Heart right ventricle (tissue), 16 donors: ENCODE measurements at places on chromosomes 1 and 21.

- H3K4me1 ChIP-seq: peaks cover 61% of the 10 kb centered on the region
- no peak overlapping the region for H3K27ac ChIP-seq
- DNase-seq: no peak
- H3K36me3 ChIP-seq: peaks cover 72% of the 10 kb centered on the region
- no peaks in the 10 kb centered on the region for H3K27me3 ChIP-seq
Observed at GRCh38 chr1:228216371-228217320, 8.8 kb downstream of the OBSCN start.

GRCh38 chr21:32955311-32956060, 70.2 kb upstream of the OLIG2 start:
- no peak for DNase-seq
- no peaks in the 10 kb centered on the region for H3K36me3 ChIP-seq
- peaks cover 67% of the 10 kb centered on the region for H3K27me3 ChIP-seq
- no peaks in the 10 kb centered on the region for H3K4me1 ChIP-seq

DNA sequence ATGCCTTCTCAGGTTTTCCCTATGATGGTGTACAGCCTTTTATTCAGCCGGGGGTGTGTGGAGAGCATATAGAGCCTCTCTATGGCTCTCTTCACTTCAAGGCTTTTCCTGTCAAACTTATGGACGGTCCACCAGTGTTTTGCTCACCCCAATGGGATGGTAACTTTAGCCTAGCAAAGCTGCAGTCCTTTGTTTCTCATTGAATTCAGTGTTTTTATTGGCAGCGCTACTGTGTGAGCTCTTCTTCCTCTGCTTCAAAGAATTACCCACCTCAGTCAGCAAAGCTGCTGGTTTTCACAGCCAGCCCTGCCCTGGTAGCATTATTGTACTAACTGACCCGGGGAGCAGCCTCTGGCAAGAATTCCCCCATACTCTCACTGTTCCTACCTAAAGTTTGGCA, 145.3 kb upstream of the RRP15 start:
- H3K4me3 ChIP-seq: no peak overlapping the region
- H3K27me3 ChIP-seq: no peaks in the 10 kb centered on the region
- no peak overlapping the region for H3K27ac ChIP-seq
- H3K36me3 ChIP-seq: no peaks in the 10 kb centered on the region
- no peaks in the 10 kb centered on the region for H3K4me1 ChIP-seq
- DNase-seq: no peak

GRCh38 chr1:235974616-235975015, 90.3 kb downstream of the NID1 start:
- no peak for DNase-seq
- peaks cover 15% of the 10 kb centered on the region for H3K36me3 ChIP-seq
- peaks cover 23% of the 10 kb centered on the region for H3K4me1 ChIP-seq
- no peak overlapping the region for H3K27ac ChIP-seq
- no peaks in the 10 kb centered on the region for H3K27me3 ChIP-seq

GRCh38 chr1:67890857-67891256, 57.6 kb upstream of the GNG12 start:
- no peak for DNase-seq
- H3K27me3 ChIP-seq: no peaks in the 10 kb centered on the region

DNA sequence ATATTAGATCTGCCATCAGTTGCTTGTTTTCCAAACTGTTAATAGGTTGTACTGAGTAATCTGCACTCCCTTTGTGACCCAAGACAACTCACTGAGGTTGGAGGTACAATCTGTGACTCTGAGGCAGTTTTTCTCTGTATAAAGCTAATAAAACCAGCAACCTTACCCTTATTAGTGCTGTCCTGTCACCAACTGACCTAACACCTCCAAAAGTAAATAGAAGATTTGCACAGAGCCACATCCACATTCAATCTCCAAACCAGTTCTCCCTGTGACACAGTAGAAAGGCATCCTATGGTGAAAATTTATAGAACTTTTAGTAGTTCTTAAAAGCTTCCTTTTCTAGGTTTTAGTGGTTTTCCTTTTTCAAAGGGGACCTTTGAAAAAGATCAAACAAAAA, 140.4 kb upstream of the ADGRL2 start:
- H3K27me3 ChIP-seq: no peaks in the 10 kb centered on the region
- no peak overlapping the region for H3K27ac ChIP-seq
- H3K4me1 ChIP-seq: no peaks in the 10 kb centered on the region

DNA sequence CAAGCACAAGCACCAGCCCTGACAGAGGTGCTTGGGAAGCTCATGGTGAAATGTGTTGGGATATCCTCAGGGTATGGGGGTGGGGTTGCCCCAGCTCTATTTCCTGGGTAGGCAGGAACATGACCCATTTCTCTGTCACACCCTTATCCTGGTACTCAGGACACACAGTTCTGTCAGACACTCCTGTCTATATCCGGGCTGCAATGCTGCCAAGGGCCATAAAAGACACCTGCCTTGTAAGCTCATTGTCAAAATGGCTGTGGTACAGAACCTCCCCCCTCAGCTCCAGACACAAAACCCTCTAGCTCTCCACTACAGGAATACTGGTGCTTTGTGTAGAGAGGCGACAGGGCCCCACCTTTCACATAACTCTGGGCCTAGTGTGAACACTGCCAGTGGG, 636.7 kb downstream of the PLA2G4A start:
- no peaks in the 10 kb centered on the region for H3K36me3 ChIP-seq
- DNase-seq: no peak
- H3K4me1 ChIP-seq: no peaks in the 10 kb centered on the region
- no peak overlapping the region for H3K27ac ChIP-seq

GRCh38 chr1:11645670-11646265, 8.5 kb downstream of the FBXO2 start:
- peaks cover 16% of the 10 kb centered on the region for H3K4me1 ChIP-seq
- peaks cover 53% of the 10 kb centered on the region for H3K27me3 ChIP-seq
- no peak overlapping the region for H3K4me3 ChIP-seq
- no peaks in the 10 kb centered on the region for H3K36me3 ChIP-seq

DNA sequence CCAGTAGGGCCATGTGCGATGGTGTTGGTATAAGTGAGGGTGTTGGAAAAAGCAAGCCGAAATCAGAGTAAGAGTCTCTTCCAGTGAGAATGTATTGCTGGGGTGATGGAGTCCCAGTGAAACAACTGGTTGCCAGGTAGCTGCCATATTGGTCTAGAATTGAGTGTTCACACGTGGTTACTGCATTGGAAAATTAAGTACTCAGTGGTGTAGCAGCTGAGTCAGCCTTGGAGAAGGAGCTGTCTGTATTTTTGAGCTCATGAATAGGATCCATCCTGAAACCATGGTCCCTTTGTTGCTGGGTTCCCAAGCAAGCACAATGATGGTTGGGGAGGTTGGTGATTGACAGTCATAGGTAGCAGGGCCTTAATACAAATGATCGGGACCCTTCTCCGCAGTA, 235.3 kb downstream of the DYRK1A start:
- no peak overlapping the region for H3K4me3 ChIP-seq
- no peaks in the 10 kb centered on the region for H3K4me1 ChIP-seq
- H3K27me3 ChIP-seq: no peaks in the 10 kb centered on the region

- no peaks in the 10 kb centered on the region for H3K27me3 ChIP-seq
- no peaks in the 10 kb centered on the region for H3K36me3 ChIP-seq
- peak overlapping the region; percentile 79 for H3K4me3 ChIP-seq
- peak overlapping the region; percentile 96 for H3K27ac ChIP-seq
Observed at GRCh38 chr1:180912211-180912800, 391 bp upstream of the KIAA1614 start.

DNA sequence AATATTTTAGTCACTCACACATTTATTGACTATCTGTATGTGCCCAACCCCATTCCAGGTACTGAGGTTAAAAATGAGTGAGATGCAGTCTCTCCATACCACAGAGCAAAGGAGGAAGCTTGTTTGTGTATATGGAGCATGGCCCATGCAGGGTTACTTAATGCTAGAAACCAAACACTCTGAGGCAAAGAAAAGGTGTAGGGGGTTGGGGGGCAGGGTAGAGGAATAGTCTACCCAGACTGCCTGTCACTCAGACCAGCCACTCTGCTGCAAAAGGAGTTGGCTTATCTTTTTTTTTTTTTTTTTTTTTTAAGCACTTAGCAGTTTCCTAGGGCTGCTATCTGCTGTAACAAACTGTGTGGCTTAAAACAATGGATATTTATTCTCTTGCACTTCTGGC, 19.8 kb downstream of the PGM1 start:
- no peak for DNase-seq
- no peaks in the 10 kb centered on the region for H3K27me3 ChIP-seq
- H3K4me1 ChIP-seq: peaks cover 6% of the 10 kb centered on the region
- no peak overlapping the region for H3K27ac ChIP-seq
